Astrocyte of the hippocampus (primary cell): ENCODE measurements at places on chromosomes 11 and 22.

GRCh38 chr11:34809191-34810106 is 106.7 kb downstream of the APIP start:
- no peak for DNase-seq

DNA sequence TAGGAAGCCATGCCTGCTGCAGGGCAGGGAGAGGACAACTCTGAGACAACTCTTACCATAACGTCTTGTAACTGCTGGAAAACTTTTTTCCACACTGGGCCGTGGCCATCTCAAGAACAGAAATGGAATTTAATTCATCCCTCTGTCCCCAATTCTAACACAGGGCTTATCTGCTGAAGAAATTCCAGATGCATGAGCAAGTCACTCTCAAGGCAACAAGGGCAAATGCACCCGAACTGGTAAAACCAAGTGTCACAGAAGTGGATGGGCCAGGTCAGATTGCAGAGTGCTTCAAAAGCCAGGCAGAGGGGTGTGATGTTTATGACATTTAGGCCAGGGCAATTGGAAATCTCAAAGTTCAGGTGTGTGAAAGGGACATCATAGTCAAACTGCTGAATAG is 7.4 kb downstream of the SMPD1 start:
- DNase-seq = peak; percentile 51

DNA sequence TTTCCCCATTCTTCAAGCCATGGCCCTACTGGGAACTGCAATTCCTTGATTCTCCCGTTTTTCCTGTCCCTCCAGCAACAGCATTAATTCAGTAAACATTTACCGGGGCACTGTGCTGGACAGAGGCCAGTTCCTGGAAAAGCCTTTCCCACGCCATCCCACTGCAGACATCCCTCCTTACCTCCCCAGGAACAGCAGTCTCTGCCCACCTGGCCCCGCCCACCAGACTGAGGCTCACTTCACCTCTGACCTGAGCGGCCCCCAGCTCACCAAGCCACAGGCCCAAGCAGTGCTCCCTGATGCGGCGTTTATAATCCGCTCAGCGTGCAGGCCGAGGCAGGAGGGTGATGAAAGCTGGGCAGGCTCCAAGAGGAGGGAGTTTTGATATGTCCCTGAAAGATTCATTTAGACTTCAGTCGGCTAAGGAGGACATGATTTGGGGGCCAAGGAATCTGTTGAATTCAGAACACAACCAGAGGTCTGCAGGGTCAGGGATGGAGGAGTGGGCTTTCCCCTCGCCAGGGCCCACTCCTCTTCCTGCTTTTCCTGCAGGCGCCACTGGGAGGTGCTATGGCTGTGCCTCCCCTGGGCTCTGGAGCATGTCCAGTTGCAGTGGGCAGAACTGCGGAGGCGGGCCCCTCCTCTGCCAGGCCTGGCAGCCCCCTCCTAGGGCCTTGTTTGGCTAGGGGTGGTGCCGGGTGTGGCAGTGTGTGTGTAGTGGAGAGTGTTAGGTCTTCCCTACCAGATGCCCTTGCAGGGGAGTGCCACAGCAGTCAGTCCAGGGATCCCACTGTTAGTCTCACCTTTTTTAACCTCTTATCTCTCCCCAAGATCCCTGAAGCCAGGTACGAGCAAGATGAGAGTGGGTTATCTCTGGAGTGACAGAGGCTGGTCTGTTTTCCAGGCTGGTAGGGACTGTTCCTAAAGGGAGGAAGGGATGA is 1.4 kb upstream of the TAGLN start:
- peak; percentile 78 for DNase-seq

DNA sequence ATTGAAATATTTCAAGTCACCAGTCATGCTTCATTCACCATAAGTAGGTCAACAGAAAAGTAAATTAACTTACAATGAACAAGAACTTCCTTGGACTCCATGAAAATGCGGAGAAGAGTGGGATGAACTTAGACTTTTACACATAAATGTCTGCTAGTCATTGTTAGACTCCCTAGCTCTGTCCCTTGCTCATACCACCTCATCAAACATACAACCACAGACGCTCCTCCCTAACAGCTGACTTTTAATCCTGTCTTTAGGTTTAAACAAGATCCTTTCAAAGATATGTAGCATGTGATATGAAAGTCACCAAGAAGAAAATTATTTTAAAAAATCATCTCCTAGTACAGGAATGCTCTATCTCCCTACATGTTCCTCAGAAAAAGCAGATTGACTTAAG is 248.1 kb downstream of the DLG2 start:
- DNase-seq = no peak

GRCh38 chr11:65793625-65794400 is 7.0 kb downstream of the OVOL1 start:
- DNase-seq = no peak

DNA sequence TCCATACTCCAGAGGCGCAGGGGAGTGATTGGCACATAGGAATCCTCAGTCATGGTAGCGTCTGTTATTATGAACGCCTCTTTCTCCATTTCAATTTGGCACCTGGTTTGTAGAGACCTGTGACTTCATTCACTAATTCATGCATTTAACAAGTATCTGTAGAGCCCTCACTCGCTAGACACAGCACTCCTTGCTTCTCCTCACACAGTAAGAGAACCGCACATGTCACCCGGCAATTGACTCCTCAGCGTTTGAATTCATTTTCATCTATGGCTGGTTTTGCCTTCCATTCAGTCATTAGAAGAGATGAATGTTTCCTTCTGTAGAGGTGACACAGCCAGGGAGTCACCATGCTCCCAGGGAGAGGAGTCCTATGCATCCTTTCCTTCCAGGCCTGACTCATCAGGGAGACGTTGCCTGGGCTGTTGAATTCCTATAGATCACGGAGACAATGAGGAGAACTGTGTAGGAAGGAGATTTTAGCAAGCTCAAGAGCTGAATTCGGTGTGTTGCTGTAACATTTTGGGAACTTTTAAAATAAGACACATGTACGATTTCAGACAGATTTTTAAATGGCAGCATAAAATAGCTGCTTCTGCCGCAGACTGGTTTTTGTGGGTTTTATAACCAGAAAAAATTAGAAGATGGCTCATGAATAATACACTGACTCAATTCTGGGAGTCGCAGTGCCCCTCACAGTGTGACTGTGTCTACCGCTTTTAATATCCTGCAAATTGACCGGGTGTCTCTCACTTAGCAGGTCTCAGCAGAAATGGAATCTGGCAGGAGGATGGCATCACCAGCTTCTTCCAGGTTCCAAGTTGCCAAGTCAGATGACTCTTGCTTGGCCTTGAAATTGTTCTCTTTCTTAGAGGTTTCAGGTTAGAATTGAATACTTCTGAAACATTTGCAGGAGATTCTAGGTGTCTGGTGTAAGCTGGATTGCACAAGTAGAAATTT is 44.4 kb upstream of the CLMP start:
- DNase-seq = no peak

GRCh38 chr11:17735818-17736578 is 1.4 kb downstream of the KCNC1 start:
- DNase-seq = no peak

DNA sequence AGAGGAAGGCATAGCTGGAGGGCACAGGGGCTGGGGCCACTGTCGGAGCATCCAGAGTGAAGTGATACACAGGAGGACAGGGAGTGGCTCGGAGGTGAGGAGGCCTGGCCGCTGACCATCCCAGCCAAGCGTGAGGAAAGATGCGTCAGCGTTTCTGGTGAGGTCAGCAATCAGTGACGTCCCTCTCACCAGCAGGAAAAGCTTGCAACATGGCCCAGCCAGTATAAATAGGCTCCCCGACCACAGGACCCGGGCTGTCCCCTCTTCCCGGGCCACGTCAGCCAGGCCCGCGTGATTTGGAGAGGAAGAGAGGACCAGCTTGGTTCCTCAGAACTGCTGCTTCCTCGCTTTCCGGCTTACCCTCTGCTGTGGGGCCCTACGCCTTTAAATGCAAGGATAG is 4.2 kb upstream of the OSM start:
- peak; percentile 24 for DNase-seq

GRCh38 chr22:42322562-42322926 is 52.1 kb upstream of the TCF20 start:
- no peak for DNase-seq

DNA sequence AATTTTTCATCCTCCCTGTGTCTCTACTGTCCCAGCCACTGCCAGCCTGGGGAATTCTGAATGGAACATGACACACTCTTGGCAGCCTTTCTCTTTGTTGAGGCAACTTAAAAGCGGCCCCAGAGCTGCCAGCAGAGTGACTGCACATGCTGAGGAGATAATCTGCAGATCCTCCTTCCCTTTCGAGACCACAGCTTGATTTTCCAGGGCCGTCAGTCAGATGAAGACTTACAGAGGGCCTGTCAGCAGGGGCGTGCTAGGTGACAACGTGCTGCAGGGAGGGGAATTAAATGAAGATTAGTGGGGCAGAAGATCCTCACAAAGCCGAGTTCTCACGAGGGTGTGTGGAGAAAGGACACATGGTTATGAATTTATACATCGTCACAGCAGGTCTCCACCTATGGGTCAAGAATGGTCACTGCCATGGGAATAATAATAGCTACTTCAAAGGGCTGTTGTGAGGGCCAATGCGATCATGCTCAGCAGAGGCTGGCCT is 193.5 kb upstream of the PITPNB start:
- DNase-seq = peak; percentile 60

DNA sequence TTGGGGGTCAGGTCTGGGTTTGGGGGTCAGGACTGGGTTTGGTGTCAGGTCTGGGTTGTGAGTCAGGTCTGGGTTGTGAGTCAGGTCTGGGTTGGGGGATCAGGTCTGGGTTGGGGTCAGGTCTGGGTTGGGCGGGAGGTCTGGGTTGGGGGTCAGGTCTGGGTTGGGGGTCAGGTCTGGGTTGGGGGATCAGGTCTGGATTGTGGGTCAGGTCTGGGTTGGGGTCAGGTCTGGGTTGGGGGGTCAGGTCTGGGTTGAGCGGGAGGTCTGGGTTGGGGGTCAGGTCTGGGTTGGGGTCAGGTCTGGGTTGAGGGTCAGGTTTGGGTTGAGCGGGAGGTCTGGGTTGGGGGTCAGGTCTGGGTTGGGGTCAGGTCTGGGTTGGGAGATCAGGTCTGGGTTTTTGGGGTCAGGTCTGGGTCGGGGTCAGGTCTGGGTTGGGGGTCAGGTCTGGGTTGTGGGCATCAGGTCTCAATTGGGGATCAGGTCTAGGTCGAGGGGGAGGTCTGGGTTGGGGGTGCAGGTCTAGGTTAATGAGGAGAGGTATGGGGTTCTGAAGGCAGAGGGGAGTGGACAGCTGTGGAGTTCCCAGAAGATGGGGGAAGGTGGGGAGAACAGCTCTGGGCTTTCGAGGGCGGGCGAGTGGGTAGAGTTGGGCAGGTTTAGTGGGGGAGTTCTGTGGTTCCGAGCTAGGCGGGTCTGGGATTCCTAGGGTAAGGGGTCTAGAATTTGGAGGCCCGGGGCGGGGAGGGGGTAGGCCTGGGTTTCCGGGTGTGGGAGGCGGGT is 629 bp downstream of the TTLL8 start:
- no peak for DNase-seq

DNA sequence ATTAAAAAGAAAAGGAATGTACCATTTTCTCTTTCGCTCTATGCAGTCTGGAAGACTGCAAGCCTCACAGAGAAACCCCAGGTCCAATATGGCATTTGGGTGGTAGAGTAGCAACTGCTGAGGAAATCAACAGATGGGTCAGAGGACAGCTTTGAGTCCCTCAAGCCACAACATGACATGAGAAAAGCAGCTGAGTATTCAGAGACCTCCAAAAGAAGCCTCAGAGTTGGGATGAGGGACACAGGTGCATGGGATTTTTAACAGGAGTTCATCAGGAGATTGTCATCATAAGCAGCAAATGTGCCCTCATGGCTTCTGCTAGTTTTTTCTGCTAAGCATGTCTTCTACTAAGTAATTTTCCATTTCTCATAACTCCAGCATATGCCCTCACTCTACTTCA is 111.6 kb downstream of the BLID start:
- no peak for DNase-seq

DNA sequence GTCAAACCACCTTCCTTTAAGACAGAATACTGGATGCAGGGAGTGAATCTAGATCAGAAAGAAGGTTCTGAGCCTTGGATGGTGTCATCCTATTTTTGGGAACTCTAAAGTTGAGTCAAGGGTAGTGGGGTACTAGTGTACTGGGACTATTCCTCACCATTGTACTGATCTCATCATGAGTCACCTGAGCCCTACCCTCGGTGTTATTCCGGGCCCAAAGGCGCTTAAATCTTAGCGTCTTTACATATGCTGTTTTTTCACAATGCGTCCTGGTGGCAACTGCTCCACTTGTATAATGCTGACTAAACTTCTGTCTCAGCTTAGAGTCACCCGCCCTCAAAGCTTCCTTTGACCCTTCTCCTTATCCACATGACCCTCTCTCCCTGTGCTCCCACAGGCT is 25.3 kb upstream of the PATE1 start:
- DNase-seq = no peak

DNA sequence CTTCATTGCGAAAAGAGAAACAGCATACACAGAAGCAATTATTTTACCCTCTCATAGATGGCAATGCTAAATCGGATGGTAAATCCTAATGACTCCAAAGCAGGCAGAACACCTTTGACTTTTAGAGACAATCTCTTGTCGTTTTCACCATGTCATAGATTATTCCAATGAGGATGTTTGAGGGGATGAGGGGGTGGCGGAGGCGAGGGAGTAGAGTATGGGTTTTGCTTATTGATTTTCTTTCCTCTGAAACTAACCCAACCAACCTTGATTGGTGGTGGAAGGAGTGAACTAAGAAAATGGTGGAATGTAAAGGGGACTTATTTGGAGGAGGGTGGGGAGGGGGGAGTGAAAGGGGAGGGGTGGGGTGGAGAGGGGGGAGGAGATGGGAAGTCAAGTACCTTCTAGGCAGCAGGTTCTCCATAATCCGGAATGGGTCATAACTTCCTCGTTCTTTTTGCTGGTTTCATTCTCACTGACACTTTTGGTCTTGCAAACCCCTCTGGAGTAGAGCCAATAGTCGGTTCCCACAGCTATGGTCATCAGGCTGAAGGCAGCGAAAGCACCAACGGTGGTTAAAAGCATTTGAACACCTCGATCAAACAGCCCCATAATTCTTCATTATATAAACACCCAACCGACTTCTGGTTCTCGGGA is 1.5 kb downstream of the CACNG2 start:
- no peak for DNase-seq

- DNase-seq = no peak
Measured at GRCh38 chr11:84905411-84905810, 721.7 kb downstream of the DLG2 start.

GRCh38 chr11:64758330-64759079 is 1.3 kb downstream of the PYGM start:
- no peak for DNase-seq

DNA sequence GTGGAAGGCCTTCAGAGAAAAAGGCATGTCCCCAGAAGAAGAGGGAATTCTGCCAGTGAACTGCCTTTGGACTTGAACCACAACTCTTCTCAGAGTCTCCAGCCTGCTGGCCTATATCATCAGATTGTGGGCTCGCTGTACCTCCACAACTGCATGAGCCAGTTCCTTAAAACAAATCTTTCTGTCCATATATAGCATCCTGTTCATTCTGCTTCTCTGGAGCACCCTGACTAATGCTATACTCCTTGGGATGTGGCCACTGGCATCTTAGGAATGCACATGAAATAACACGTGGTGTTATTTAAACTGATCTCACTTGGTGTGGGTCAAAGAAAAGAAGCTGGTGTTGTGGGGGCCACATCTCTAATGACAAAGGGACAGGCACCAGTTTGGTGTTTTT is 58.3 kb upstream of the VSTM5 start:
- DNase-seq = peak; percentile 93
